CD4-positive, alpha-beta T cell treated with Interleukin-4 for 1 hour (primary cell): ENCODE measurements at places on chromosomes 5 and 9.
A peak's percentile ranks its signal among the peaks of the same experiment; 100 is the strongest.

- DNase-seq = no peak
Measured at GRCh38 chr5:134994560-134995156, 27.0 kb downstream of the CATSPER3 start.

DNA sequence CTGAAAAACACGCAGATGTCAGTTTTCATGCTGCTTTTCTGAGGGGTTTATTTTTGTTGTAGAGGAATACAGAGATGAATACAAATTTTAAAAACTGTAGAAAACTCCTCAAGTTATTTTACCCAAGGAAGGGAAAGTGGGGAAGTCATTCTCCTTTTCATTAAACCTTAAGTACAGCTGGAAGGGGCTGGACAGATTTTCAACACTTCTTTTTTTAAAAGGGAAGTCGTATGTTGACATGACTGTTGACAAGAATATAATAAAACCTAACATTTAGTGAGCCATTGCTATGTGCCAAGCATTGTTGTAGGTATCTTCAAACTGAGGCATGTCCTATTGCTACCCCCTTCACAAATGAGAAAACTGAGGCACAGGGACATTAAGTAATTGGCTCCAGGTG is 235.7 kb upstream of the ELL2 start:
- no peak for DNase-seq

DNA sequence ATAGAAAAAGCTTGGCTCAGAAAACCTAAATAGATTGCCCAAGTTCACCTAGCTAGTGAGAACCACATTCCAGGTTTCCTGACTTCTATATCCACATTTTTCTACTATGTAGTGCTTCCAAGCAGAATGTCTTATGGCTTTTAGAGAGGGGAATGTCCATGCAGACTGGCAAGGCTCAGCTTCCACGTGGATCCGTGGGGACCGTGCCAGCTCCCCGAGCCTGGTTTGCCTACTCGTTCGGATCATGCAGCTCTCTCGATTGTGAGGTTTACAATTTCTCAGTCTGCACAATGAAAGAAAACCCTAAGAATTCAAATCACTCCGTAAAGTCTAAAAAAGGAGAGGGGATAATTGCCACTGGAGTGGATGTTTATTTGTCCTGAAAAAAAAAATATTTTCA is 256.5 kb upstream of the NR4A3 start:
- DNase-seq = no peak

GRCh38 chr5:54793468-54794134 is 191.8 kb downstream of the ESM1 start:
- no peak for DNase-seq

DNA sequence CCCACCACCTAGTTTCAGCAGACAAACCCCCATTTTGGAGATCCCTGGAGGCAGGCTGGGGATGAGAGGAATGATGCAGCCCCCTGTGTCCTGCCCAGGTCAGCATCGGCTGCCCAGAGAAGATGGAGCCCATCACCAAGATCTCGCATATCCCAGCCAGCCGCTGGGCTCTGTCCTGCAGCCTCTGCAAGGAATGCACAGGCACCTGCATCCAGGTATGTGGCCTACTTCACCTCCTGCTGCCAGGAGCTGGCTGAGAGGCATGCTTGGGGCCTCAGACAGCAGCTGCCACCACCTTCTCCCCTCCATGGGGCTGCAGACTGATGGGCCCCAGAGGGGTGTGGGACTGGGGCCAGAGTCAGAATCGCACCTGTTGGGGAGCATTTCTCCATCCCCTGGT is 38.9 kb downstream of the JADE2 start:
- no peak for DNase-seq

DNA sequence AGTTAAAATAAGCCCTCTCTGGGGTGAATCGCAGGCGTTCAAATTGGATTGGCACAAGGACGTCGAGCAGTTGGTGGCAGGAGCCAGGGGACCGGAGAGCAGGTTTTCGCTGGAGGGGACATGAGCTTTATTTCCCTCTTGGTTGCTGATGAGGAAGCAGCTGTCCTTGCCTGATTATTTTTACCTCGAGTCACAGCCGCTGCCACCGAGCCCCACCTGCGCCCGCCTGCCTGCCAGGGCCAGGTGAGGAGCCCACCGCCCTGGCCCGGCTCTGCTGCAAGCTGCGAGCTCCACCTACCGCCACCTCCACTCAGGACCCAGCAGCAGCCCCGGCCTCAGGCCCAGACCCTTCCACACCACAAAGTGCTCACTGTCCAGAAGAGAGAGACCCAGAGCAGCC is 9.0 kb upstream of the ADGRD2 start:
- no peak for DNase-seq

- DNase-seq = no peak
Measured at GRCh38 chr5:173563246-173563645, 53.2 kb downstream of the BOD1 start.

- DNase-seq = no peak
Measured at GRCh38 chr5:173901705-173902104, 13.6 kb downstream of the CPEB4 start.

DNA sequence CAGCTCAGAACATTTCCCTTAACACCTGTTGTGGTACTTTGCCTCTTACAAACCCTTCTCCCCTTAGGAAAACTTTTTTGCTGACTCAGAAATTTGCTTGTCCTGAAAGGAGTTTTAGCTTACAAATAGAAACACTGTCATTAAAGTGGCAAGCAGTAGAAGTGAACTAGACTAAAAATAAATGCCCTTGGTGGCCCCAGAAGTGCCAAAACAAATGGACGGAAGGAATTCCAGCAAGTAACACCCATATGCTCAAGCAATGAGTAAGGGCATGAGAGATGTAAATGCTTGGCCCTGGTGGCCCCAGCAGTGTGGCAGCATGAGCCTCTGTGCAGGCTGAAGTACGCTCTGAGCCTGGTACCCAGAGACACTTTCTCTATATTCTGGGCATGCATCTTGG is 8.6 kb downstream of the VLDLR start:
- DNase-seq = no peak

DNA sequence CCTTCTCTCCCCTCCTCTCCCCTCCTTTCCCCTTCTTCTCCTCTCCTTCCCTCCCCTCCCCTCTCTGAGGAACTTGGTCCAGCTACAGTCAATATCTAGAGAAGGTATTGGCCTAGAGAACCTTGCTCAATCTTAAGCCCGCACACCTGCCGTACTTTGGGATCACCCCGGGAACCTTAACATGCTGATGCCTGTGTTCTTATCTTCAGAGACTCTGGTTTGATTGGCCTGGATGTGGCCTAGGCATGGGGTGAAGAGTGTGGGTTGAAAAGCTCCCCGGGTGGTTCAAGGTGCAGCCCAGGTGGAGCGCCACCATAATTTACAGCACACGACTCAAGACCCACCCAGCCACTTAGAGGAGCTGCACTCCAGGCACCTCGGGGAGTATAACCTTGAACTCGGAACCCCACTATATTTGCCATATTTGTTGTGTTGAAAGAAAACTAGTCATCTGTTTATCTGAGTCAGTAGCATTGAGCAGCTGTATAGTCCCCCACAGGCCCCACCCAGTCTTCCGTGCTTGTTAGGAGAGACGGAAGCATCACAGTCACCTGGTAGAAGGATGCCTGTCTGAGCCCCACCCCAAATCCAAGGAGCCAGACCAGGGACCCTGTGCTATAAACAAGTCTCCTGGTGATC is 14.4 kb upstream of the PHF19 start:
- peak; percentile 65 for DNase-seq

DNA sequence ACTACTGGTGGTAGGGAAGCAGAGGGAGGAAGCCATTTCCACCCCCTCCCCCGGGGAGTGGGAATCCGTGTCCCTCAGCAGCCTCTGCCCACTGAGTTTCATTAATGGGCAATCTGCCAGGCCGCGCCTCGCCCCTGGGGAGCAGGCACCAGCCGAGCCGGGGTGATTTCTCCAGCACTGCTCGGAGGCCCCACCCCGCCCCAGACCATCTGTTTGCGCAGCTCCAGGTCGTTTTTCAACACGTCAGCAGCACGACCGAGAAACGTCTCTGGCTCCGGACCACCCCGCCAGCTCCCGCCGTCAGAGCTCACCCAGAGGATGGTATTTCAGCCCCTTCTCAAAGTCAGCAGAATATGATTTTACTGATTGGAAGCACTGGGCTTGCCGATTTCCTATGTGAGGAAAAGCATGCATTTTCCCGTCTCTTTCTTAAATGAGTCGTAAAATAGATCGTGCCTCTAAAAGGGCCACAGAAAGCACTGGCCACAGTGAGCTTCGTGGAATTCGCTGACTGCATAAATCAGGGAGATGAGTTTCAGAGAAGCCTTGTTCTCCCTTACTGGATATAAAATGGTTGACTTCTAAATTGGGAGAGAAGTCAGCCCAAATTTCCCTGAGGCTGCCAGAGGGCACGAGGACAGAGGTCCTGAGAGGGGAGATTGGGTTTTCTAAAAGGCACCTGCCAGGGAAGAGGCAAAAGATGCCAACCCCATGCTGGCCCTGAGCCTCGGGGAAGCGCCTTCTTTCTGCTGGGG is 47.0 kb downstream of the OLFM1 start:
- DNase-seq = no peak

DNA sequence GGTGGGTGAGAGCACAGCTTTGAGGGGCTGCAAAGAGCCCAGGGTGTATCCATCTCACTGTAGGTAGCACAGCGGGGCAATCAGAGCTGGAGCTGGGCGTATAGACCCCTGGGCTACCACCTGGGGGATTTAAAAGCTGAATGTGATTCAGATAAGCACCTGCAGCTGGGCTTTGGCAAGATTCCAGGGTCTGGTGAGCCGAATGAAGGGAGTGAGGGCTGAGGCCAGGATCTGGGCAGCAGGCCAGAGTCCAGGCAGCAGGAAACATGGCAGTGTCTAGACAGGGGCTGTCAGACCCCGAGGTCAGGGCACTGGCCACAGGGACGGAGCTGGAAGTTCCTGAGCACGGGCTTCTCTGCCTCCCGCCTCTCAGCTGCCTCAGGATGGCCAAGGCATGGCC is 8.7 kb downstream of the ASS1 start:
- DNase-seq = no peak

DNA sequence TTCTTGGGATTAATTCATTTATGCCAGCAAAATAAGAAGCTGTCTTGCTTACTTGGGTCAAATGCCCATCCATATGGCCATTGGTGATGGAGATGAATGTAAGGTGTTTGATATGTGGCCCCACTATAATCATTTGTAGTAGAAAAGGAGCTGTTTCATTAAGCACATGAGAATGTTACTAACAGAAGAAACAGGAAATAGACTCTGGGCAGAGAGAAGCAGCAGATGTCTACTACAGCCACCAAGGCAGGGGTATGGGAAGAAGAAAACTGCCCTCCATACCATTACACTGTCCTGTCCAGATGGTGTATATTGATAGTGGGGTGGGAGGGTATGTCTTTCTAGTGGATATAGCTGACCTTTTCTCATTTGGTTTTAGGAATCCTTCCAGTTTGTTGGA is 386.6 kb upstream of the CLINT1 start:
- no peak for DNase-seq

- no peak for DNase-seq
Measured at GRCh38 chr9:126505697-126506346, 107.9 kb upstream of the LMX1B start.

DNA sequence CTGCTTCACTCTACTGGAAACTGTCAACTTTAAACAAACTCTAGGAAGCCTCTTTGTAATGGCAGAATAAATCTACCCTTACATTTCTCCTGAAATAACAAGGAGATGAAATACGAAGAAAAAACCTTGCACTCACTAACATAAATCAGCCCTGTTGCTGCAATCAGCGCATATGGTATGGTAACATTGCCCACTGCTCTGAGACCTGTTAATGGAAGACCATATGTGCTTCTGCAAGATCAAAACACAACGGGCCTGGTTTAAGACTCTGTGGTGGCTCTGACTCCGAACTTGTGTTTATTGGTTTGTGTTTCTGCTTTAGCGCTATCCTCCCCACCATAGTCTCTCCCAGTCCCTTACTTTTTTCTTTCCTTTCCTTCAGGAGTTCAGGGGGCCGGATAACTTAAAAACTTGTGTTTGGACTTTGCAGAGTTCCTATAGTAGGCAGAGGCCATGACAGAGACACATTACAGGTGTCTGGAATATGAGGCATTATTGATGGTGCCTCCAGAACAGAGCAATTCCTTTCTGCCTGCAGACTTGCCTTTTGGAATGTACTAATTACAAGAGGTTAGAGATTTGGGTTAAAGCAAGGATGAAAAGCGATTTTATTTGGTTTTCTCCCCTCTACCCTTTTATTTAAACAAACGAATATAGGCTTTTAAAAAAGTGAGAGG is 110.8 kb downstream of the PSAT1 start:
- DNase-seq = no peak

GRCh38 chr9:92970467-92970923 is 23.2 kb downstream of the FGD3 start:
- no peak for DNase-seq

DNA sequence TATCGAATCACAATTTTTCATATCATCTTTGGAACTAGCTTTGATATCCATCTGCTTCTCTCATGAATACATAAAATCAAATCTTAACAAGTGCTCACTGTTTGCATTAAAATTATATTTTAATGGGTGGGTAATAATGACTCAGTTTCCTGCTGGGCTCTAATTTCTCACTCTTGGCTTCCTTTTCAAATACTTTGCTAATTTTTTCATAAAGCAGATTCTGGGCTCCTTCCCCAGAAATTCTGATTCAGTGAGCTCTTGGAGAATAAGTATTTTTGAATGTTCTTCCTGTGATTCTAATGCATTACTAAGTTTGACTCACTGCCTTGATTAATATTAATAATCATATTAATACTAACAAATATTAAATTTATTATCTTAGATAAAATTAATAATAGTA is 48.9 kb downstream of the YIPF5 start:
- no peak for DNase-seq

DNA sequence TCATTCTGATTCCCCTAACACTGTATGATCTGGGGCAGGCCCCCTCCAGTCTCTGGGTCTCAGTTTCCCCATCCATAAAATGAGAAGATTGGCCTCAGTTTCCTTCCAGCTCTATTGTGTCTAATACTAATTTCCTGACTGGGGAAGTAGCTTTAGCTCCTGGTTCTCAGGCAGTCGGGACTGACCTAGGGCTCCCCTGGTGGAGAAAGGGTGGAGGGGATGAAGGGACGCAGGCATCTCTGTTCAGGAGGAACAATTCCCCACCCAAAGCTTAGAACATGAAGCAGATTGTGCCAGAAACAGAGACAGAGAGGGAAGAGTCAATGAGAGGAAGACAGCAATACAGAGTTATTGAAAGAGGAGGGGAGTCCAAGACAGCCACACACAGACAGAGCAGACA is 14.2 kb upstream of the PTGS1 start:
- DNase-seq = no peak

DNA sequence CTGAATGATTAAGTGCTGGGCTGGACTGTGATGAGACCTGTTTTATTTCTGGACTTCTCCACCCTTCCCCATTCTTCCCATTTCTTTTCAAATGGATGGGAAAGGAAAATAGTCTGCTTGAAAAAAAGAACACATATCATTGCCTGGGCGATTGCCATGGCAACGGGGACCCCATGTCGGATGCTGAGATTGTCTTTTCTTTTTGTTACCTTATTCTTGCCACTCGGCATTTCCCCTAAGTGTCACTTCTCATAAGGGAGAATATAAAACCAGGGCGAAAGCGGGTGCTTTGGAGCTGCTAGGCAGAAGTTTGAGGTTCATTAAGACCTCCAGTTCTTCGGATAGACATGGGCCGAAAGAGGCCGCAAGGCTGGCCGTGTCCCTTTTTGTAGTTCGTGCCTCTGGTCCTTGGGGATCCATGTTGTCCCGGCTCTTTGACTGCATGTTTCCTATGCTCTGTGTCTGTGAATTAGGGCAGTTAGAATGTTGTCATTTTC is 763 bp downstream of the FGD3 start:
- DNase-seq = no peak

- no peak for DNase-seq
Measured at GRCh38 chr5:111262815-111263214, 38.6 kb downstream of the CAMK4 start.
